Glutamatergic neuron (in vitro differentiated cells): ENCODE measurements at places on chromosomes 16 and 17.

GRCh38 chr16:68992521-68992920 lies 112.9 kb upstream of the HAS3 start:
- H3K27me3 ChIP-seq, result no peaks in the 10 kb centered on the region
- H3K27ac ChIP-seq, result no peak overlapping the region
- DNase-seq, result no peak

GRCh38 chr17:34390649-34391048 lies 27.6 kb upstream of the CCL1 start:
- H3K36me3 ChIP-seq, result no peaks in the 10 kb centered on the region
- H3K4me3 ChIP-seq, result no peak overlapping the region
- H3K27ac ChIP-seq, result no peak overlapping the region
- H3K4me1 ChIP-seq, result no peaks in the 10 kb centered on the region
- H3K27me3 ChIP-seq, result peaks cover 2% of the 10 kb centered on the region
- no peak for DNase-seq

DNA sequence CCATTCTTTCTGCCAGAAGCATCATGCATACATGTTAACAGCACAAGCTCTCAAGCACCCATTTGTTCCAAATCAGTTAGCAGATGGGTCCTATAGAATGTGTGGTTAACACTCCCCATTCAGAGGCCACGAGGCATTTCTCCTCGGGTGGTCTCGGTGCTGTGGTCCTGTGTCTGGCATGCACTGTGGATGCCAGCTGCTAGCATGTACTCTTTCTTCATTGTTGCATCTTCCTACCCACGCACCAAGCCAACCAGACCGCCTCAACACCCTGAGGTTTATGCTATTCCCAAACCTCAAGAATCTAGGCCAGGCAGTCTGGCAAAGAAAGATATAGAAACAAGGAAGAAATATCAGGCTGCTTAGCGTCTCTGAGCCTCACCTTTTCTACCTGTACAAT lies 27.8 kb upstream of the MRTFB start:
- H3K27me3 ChIP-seq, result no peaks in the 10 kb centered on the region
- no peaks in the 10 kb centered on the region for H3K36me3 ChIP-seq
- no peaks in the 10 kb centered on the region for H3K4me1 ChIP-seq
- no peak overlapping the region for H3K27ac ChIP-seq
- no peak overlapping the region for H3K4me3 ChIP-seq
- DNase-seq, result no peak

DNA sequence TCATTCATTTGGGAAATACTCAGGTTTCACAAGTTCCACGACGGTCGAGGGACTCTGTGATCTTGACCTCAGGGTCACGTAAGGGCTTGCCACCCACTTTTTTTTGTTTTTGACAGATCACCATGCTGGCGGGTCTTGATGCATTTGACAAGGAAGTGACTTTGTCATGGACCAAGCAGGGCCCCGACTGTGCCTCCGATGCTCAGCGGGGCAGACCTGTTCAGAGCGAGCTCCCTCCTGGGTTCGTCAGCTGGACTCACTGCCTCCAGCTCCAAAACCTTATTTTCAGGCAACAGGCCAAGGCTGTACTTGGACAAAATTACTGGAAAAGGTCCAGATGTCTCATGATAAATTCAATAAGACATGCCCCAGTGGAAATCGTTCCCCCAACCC lies 9.0 kb upstream of the CLEC18A start:
- no peaks in the 10 kb centered on the region for H3K36me3 ChIP-seq
- H3K4me3 ChIP-seq, result no peak overlapping the region
- peaks cover 6% of the 10 kb centered on the region for H3K27me3 ChIP-seq
- H3K27ac ChIP-seq, result no peak overlapping the region
- H3K4me1 ChIP-seq, result peaks cover 15% of the 10 kb centered on the region
- DNase-seq, result no peak

DNA sequence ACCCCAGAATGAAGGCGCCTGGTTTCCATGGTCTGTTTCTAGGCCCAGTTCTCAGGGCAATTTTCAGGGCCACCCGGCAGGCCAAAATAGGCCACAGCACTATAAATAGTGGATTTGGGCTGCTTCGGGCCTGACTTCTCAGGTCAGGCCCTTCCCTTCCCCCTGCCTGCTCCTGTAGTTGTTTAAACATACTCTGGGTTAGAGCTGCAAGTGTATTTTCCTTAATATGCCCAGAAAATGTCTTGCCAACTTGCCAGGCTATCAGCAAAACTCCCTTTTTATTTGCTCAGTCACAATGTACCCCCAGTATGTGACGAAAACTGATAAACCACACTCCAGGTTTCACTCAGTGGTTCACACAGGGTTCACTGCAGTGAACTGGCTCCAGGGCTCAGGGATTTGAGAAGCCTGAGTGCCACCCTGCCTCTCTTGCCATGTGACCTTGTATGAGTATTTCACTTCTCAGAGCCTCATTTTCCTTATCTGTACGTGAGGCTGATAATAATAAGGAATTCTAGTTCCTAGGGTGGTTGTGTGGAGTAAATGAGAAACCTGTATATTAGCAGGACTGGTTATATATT lies 76.5 kb downstream of the GPRC5B start:
- no peaks in the 10 kb centered on the region for H3K4me1 ChIP-seq
- H3K36me3 ChIP-seq, result peaks cover 21% of the 10 kb centered on the region

DNA sequence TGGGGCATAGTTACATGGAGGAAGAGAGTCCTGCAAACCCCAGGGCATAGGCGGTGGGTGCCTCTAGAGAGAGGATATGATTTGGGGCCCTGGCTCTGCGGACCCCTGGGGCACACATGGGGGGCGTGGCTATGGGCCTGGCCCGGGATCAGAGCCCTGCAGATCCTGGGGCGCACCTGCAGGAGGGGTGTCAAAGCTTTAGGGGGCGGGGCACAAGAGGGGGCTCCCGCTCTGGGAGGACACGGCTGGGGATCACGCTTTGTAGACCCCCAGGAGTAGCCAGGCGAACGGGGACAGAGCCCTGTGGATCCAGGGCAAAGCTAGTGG lies 497 bp downstream of the BCL7C start:
- no peak overlapping the region for H3K27ac ChIP-seq
- H3K36me3 ChIP-seq, result no peaks in the 10 kb centered on the region
- peak; percentile 42 for DNase-seq
- peak overlapping the region; percentile 87 for H3K4me3 ChIP-seq
- peaks cover 11% of the 10 kb centered on the region for H3K27me3 ChIP-seq
- H3K4me1 ChIP-seq, result peaks cover 19% of the 10 kb centered on the region

DNA sequence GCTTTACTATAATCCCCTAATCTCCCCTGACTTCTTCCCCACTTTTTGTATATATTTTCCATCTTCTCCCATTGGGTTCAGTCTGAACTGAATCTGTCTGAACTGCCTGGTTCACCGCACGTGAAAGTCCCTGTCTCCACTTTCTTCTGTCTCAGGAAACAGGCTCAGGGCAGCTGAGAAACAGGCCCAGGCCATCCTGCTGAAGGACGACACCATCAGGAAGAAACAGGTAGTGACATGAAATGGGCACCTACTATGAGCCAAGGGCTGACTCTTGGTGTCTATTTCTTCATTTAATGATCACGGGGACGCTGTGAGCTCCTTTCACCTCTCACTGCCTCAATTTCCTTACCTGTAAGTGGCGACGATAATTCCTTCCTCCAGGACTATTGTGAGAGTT lies 90.5 kb upstream of the HSBP1 start:
- H3K4me3 ChIP-seq, result no peak overlapping the region
- no peak for DNase-seq
- no peak overlapping the region for H3K27ac ChIP-seq
- H3K36me3 ChIP-seq, result no peaks in the 10 kb centered on the region

DNA sequence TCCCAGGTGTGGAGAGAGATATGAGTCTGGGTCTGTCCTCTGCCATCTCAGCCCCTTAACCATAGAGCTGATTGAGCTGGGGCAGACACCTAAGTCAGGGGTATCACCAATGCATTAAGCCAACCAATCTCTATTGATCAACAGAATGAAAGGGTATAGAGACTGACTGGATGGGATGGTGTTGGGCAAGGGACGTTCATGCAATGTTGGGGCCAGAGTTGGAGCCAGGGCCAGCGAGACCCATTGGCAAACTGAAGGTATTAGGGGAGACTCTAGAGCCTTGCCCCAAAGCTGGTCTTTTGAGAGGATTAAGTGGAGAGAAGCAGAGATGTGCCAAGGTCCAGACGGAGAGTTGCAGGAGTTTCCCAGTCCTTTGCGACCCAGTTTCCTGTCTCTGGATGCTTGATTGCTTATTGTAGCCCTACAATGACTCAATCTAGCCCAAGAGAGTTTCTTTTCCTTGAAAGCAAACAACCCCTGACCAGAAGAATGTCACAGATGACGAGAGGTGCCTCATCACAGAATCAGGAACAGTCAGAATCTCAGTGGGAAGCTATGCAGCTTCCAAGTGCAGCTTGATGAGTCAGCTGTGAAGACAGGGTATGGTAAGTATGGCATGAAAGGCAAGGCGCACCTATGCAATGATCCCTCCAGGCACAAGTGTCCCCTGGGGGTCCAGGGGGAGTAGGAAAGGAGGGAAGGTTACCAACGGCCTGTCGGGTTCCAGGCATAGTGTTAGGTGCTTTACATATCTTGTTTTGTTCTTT lies 137.2 kb downstream of the UTP18 start:
- peaks cover 2% of the 10 kb centered on the region for H3K27me3 ChIP-seq
- H3K27ac ChIP-seq, result no peak overlapping the region
- H3K4me1 ChIP-seq, result no peaks in the 10 kb centered on the region
- no peak overlapping the region for H3K4me3 ChIP-seq
- no peaks in the 10 kb centered on the region for H3K36me3 ChIP-seq
- no peak for DNase-seq

DNA sequence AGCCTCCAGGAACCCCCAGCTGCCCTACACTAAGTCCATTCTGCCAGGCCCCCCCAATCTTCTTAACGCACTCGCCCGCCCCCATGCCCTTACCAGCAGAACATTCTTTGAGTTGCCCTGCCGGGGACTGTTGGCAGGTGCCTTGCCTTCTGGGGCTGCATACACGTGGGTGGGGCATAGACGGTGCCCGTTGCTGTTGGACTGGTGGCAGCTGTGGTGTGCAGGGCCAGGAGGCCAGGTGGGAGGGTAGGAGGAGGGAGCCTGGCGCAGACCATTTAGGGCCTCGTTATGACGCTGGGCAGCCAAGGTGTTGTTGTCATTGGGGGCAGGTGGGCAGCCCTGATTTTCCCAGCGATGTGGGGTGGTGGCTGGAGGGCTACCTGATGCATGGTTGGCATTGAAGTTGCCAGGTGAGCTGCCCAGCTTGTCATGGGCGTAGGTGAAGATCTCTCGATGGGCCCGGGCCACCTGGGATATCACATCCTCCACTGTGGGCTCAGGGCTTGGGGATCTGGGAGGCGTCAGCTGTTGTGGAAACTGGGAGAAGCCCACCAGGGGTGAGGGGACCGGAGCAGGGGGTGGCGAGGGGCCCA lies 4.9 kb downstream of the NR1D1 start:
- peaks cover 9% of the 10 kb centered on the region for H3K27me3 ChIP-seq
- no peak for DNase-seq
- peaks cover 32% of the 10 kb centered on the region for H3K4me1 ChIP-seq
- no peaks in the 10 kb centered on the region for H3K36me3 ChIP-seq

GRCh38 chr17:36846410-36847292 lies 90.6 kb upstream of the LHX1 start:
- DNase-seq, result no peak
- no peak overlapping the region for H3K27ac ChIP-seq
- H3K36me3 ChIP-seq, result no peaks in the 10 kb centered on the region
- H3K4me1 ChIP-seq, result peaks cover 7% of the 10 kb centered on the region

DNA sequence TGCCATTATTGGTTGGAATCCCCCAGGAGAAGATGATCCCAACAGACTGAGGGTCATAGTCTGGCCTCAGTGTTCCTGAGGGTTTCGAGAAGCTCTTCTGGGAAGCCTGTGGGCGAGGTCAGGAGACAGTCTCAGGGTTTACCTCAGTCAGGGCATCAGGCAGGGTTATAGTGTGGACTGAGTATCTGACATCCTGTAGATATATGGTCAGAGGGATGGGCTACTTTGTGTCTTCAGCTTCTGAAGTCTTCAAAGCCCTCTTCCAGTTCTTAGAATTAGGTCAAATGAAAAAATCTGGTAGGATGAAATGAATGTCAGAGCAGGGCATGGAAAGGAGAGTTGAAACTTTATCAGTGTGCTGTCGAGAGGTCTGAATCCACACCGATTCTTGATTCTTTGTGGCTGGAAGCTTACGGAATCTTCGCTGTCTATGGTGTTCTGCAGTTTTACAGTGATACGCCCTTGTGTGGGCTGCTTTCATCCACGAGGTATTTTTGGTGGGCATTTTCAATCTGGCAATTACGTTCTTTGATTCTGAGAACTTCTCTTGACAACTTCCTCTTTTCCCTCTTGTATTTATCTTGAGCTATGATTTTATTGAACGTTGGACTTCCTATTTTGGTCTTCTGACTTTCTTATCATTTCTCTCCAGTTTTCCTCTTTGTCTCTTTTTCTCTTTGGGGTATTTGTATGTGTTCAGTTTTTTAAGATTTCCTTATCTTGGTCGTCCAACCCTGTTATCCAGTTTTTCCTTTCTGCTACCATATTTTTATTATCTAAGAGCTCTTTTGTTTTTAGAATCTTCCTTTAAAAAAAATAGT lies 30.4 kb downstream of the BPTF start:
- H3K27me3 ChIP-seq, result no peaks in the 10 kb centered on the region
- H3K36me3 ChIP-seq, result peaks cover 11% of the 10 kb centered on the region
- H3K4me3 ChIP-seq, result no peak overlapping the region
- no peaks in the 10 kb centered on the region for H3K4me1 ChIP-seq
- peak overlapping the region; percentile 0 for H3K27ac ChIP-seq
- DNase-seq, result no peak

GRCh38 chr16:57572978-57573728 lies 30.7 kb downstream of the ADGRG5 start:
- no peak overlapping the region for H3K27ac ChIP-seq
- DNase-seq, result no peak
- peaks cover 5% of the 10 kb centered on the region for H3K27me3 ChIP-seq
- no peak overlapping the region for H3K4me3 ChIP-seq

- H3K27ac ChIP-seq, result no peak overlapping the region
- H3K4me3 ChIP-seq, result no peak overlapping the region
- no peaks in the 10 kb centered on the region for H3K27me3 ChIP-seq
- peaks cover 3% of the 10 kb centered on the region for H3K36me3 ChIP-seq
- no peaks in the 10 kb centered on the region for H3K4me1 ChIP-seq
Observed at GRCh38 chr16:87107201-87107600, 210.0 kb downstream of the C16orf95 start.

- no peak overlapping the region for H3K4me3 ChIP-seq
- H3K36me3 ChIP-seq, result no peaks in the 10 kb centered on the region
- no peak for DNase-seq
- no peak overlapping the region for H3K27ac ChIP-seq
Observed at GRCh38 chr17:41494524-41494923, 4.8 kb upstream of the KRT36 start.

DNA sequence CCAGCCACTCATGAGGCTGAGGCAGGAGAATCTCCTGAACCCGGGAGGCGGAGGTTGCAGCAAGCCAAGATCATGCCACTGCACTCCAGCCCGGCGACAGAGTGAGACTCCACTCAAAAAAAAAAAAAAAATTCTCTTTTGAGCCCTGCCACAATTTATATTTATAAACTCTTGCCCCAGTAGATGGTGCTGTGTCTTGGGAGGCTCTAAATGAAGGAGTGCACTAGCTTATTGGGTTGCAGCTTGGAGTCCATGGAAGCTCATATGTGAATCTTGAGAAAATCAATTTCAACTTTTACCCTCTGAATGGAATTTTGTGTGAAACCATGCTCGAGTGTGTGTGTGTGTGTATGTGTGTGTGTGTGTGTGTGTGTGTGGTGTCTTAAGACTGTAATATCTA lies 420.1 kb downstream of the HS3ST4 start:
- DNase-seq, result no peak
- no peak overlapping the region for H3K27ac ChIP-seq
- H3K36me3 ChIP-seq, result no peaks in the 10 kb centered on the region
